ENCODE measurements at places on chromosomes 12 and 14.

DNA sequence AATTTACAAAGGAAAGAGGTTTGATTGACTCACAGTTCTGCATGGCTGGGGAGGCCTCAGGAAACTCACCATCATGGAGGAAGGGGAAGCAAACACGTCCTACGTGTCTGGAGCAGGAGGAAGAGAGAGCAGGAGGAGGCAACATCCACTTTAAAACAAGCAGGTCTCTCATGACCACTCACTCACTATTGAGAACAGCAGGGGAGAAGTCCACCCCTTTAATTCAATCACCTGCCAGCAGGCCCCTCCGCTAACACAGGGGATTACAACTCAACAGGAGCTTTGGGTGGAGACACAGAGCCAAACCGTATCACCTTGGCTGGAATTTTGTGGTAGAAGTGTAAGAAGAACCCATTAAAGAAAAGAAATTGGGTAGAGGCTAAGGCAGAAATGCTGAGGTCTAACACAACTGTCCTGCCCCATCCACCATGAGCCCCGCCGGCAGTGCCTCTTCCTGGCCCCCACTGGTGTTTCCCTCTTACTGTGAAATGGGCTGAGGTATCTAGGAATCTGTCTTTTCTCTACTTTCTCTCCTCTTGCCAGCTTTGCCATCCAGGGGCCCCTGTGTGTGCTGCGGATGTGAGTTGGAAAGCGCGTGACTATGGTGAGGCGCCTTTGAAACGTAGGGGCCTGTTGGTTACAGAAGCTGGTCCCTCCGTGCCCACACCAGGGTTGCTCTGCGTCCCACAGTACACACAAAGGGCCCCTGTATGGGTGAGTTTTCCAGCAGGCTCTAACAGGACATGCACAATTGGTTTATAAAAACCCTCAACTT is 108.0 kb upstream of the TMEM132D start:
- DNase-seq = no peak

- DNase-seq = no peak
Observed at GRCh38 chr14:64844272-64844671, 35.4 kb downstream of the SPTB start.

DNA sequence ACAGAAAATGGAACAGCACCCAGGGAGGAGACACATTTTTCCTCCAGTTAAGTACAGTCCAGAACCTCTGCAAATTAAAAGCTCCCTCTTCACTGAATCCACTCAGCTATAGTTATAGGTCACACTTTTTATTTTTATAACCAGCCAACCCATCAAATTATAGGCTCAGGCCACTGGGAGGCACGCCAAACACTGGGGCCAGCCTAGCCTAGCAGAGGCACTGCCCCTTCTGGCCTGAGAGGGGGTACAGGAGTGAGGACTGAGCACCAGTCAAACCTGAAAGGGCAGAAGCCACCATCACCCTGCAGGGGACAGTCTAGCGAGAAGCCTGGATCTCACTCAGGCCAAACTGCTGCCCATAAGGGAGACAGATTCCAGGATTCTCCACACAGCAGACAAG is 19.3 kb downstream of the FMNL3 start:
- DNase-seq = no peak

GRCh38 chr12:7498809-7499208 is 4.8 kb downstream of the CD163 start:
- DNase-seq = peak; percentile 97

- no peak for DNase-seq
Observed at GRCh38 chr14:94115058-94115591, 4.6 kb downstream of the IFI27 start.

DNA sequence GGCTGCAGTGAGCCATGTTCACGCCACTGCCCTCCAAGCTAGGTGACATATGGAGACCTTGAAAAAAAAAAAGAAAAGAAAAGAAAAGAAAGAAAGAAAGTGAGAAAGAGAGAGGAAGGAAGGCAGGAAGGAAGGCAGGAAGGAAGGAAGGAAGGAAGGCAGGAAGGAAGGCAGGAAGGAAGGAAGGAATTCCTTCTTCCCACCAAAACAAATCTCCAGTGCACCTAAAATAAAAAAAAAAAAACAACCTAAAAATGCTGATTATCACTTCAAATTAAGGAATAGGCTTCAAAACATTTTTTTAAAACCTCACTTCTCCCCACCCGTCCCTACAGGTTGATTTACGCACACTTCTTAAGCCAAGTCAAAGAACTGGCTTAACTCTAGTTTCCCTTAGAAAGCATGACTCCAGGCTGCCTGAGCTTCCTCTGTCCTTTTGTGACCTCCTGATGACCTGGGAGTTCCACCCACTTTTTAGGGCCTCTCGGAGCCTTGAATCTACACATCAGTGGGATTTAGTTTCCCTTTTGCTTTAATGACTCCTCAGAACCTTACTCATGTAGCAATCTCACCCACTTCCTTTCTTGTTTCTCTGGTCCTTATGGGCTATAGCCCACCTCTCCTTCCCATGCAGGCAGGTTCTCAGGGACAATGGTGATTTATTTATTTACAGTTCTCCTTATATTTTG is 18.6 kb downstream of the DUSP6 start:
- no peak for DNase-seq

DNA sequence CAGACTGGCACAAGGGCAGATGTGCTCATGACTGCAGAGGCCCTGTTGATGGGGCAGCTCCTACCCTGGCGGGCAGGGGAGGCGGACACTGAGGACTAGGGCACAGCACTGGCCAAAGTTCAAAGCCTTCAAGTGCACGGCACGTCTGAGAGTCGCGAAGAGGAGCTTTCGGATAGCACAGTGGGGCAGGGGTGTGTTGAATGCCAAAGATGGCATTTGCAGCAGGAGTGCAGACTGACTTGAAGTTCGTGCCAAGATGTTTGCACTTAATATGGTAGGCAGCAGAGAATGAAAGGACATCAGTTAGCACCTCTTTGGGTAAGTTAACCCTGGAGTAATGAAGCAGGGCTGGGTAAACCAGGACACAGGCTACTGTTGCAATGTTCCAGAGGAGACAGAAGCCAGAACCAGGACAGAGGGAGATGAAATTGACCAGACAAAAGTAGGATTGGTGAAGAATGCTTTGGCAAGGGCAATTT is 6.7 kb upstream of the EML1 start:
- DNase-seq = no peak

- DNase-seq = no peak
Observed at GRCh38 chr12:88562151-88562550, 18.1 kb downstream of the KITLG start.

DNA sequence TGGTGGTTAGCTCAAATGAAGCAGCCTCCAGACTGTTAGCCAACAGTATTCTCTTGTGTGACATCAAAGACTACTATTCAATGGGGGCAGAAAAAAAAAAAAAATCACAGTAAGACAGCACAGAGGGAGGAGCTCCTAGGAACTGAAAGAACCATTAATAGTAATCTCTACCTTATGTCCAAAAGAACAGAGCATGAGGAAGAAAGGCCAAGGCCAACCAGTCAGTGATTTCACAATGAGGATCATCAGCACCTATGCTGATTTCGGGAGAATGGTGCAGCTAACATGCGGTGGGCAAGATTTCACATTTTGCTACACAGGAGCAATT is 66.3 kb upstream of the SOX5 start:
- DNase-seq = no peak

DNA sequence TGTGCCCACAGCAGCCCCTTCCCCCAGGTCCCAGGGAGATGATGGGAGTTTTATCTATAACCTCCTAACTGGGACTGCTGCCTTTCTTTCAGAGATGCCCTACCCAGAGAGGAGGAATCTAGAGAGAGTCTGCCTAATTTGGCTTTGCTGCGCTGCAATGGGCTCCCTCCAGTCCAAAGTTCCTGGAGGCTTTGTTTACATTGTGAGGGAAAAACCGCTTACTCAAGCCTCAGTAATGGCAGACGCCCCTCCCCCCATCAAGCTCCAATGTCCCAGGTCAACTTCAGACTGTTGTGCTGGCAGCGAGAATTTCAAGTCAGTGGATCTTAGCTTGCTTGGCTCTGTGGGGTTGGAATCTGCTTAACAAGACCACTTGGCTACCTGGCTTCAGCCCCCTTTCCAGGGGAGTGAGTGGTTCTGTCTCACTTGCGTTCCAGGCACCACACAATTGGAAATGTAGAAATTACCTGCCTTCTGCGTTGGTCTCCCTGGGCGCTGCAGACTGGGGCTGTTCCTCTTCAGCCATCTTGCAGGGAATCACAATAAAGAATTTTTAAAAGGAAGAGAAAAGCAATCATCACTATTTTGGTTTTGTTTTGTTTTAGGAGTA is 262.5 kb downstream of the FOXG1 start:
- no peak for DNase-seq

- DNase-seq = no peak
Observed at GRCh38 chr12:56128670-56129205, 671 bp downstream of the ESYT1 start.

DNA sequence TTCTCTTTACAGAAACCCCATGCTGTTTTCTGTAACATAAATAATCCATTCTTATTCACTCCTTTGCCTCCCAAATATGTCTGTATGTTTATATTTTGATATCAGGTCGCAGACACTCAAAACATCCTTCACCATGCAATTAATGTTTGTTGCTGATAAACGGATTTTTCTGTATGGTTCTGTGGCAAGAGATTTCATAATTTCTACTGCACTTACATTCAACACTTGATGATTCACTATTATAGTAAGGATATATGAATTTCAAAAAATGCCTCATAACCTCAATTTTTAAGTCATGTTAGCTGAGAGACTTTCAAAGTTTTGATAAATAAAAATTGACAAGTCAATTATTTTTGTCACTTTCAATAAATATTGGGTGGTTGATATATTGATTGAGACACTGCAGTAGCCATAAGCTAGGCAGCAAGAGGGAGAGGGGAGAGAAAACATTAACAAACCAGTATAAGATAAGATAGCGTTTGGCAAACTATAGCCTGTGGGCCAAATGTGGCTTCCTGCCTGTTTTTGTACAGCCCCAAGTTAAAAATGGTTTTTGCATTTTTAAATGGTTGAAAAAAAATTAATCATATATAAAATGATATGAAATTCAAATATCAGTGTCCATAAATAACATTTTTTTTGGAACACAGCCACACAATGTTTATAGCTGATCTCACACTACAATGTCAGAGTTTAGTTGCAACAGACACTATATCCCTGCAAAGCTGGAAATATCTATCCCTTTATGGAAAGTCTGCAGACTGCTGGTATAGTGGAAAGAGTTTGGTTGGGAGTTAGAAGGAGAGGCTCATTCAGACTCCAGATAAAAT is 18.3 kb downstream of the ALDH6A1 start:
- DNase-seq = no peak

GRCh38 chr12:81084811-81085350 is 7.0 kb downstream of the ACSS3 start:
- no peak for DNase-seq

DNA sequence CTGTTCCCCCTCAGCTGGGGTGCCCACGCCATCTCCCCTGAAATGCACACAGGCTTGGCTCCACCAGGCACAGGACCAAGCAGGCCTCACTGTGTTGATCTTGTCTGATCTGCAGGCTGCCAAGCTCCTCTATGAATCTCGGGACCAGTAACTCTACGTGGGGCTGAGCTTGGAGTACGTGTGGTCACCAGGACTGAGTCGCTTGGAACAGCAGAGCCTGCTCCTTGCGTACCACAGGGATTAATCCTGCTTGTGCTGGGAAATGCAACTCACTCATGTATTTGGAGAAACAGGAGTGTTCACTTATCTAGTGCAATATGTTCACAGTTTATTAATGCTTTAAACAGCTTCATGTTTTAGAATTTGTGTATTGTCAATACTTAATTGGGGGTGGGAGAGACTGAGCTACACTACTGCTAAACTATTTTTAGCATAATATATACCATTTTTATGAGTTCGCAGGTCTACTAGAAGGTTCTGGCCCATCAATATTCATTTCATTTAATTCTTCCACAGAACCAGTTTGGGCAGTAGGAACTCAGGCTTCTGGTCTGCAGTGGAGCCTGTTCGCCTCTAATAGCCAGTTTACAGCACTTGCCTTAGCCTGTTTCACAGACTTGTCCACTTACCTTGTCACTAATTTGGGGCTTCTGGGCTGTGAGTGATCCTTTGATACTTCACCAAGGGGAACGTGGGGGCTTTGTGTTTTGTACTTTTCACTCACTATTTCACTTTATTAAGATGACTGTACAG is 17.4 kb downstream of the ZFYVE21 start:
- no peak for DNase-seq

DNA sequence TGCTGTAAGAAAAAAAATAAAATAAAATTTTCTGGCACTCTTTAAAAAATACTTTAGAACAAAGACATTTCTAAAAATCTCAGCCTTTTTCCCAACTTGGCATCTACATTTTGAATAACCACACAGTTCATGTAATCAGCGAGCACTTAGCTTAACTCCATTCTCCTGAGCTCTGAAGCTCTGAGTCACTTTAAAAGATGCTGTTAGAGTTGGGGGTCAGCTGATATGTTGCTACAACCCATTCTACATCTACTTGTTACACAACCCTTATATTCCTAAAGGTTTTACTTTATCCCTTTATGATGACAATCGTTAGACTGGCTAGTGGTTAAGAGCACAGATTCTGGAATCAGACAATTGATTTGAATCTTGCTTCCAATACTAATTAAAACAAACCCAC is 48.3 kb downstream of the SLC41A2 start:
- no peak for DNase-seq

GRCh38 chr14:69464379-69464778 is 20.1 kb upstream of the PLEKHD1 start:
- DNase-seq = no peak

DNA sequence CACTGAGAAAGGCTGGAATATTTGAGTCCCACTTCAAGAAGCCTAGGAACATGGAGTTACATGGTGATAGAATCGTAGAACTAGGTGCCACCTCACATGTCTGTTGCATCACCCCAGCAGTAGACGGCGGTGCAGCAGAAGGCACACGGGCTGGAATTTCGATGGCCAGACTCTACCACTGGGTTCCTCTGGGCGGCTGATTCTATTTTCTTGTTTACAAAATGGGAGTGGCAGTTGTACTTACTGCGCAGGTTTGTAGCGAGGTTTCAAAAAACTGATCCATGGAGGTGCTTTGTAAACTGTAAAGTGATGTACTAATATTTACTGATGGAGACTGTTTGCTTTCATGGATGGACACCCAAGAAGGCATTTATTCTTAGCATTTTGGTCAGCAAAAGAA is 45.7 kb downstream of the WDR20 start:
- no peak for DNase-seq

DNA sequence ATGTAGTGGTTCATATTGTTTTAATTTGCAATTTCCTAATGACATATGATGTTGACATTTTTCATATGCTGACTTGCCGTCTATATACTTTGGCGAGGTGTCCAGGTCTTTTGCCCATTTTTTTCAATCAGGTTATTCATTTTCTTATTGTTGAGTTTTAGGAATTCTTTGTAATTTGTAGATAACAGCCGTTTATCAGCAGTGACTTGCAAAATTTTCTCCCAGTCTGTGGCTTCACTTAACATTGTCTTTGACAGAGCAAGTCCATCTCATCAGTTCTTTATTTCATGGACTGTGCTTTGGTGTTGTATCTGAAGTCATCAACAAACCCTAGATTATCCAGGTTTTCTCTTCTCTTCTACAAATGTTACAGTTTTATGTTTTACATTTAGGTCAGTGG is 12.6 kb upstream of the KLHDC2 start:
- no peak for DNase-seq

DNA sequence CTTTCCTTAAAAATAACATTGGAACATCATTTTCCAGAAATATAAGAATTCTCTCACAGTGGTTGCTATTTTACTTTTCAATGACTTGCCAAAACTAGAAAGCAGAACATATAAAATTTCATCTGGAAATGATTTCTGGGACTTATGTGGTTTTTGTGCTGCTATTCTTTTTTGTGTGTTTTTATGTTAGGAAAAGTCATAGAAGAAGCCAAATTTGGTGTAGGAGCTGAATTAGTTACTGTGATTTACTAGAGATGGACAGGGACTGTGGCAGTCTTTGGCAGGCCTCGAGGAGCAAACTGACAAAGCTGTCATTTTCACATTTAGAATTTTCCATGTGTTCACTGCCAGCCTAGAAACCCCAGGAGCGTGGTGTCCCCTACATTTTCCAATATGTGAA is 38.3 kb upstream of the LDHB start:
- DNase-seq = peak; percentile 38
